ENCODE measurements at places on chromosomes 2 and 18.

GRCh38 chr2:47079515-47080412, 75.3 kb downstream of the STPG4 start:
- DNase-seq = no peak

DNA sequence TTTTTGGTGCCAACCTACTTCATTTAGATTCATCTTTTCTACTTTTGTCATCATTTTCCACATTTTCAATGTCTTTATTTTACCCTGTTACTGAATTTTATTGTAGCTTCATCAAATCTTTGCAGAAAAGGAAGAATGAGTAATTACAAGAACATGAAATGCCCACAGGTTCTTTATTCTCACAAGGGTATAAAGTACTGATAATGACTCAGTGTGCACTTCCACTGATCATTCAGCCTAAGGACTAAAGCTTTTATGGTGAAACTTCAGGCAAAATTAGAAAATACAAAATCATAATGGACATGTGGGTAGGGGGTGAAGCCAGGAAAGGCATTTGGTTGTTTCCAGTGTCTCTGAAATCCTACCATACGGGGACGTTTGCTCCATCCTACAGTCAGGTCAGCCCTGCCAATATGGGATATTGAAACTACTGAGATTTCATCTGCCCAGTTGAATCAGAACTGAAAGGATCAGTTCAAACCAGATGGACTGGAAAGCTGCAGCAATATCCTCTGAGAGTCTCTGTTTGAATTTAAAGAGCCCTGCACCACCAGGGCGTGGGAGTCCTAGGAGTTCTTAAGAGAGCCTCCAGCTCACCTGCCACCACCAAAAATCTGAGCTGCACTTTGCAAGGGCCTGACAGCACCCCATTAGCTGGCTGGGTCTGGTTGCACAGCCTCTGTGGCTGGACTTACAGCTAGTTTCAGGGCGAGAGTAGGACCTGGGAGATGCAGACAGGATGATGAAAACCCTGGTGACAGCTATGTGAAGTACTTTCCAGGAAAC, 390.4 kb downstream of the CMPK2 start:
- DNase-seq = no peak

DNA sequence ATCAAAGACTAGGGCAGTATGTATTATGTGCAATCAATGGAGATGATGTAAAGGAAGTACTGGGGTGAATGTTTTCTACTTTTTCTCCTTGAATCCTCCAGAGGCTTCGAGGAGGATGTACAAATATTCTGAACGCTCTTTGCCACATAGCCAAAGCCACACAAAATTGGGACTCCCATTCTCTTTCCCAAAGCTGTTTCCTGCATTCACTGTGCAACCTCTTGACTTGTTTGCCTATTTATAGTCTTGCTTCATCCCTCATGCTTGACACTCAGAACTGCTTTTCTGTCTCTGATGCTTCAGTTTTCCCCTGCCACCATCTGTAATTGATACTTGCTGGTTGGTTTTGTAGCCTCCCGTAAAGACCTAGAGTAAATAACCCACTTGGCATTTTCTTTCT, 208.2 kb upstream of the RBMS1 start:
- DNase-seq = no peak

- DNase-seq = no peak
Observed at GRCh38 chr2:105055613-105056012, 17.7 kb downstream of the MRPS9 start.

GRCh38 chr2:15226661-15227060, 334.5 kb downstream of the NBAS start:
- no peak for DNase-seq

All from NCI-H1417 treated with DMSO at 0.1 percent for 48 hours (cell line).